ENCODE measurements at places on chromosomes 5 and 9.

DNA sequence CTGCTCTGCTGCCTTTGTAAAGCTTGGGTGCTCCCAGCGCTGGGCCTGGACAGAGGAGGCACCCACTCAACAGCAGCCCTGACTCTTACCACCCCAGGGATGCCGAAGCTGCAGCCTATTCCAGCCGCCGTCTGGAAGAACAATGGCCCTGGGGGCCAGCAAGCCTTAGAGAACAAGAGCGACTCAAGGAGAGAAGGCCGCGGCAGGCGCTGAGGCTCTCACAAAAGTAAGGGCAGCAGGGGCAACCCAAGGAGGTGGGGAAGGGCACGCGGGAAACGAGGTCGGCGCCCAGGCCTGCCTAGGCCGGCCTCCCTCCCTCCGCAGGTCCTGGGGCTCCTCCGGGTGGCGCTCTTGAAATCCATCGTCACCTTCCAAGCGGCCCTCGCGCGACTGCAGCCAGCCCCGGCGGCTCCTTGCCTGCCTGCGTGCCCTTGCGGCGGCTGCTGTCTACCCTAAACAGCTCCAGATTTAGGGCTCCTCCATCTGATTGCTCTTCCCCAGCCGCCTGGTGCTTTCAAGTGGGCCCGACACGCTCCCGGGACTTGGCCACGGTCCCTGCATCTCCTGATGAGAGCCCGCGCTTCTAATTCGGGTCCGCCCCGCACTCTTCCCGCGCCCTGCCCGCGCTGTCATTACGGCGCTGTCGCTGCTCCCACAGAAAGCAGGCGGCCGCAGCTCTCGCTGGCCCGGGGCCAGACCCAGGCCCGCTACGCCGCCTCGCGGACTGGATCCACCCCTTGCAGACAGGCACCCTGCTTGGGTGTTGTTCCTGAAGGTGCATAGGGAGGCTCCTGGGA is 213.3 kb downstream of the SEMA6A start:
- DNase-seq = no peak

DNA sequence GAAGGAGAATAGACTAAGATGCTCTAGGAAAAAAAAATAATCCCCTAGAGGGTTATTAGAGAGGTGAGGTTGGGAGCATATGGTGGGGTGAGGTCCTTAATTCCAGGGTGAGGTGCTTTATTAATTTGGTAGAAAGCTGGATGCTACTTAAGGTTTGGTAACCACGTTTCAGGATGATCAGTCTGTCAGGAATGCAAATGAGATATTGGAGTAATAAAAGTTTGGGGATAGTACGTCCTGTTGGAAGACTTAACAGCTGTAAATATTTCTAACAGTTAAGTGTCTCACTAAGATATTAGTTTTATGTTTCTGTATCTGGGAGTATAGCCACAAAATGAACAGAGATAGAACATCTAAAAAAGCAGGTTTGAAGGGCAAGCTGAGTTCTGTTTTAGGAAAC is 578.9 kb downstream of the CETN3 start:
- DNase-seq = no peak

- no peak for DNase-seq
Observed at GRCh38 chr5:159933531-159934485, 17.5 kb downstream of the ADRA1B start.

GRCh38 chr5:66850354-66851075 is 254.3 kb downstream of the MAST4 start:
- DNase-seq = no peak

GRCh38 chr9:128168731-128169308 is 8.8 kb downstream of the BBLN start:
- DNase-seq = no peak

DNA sequence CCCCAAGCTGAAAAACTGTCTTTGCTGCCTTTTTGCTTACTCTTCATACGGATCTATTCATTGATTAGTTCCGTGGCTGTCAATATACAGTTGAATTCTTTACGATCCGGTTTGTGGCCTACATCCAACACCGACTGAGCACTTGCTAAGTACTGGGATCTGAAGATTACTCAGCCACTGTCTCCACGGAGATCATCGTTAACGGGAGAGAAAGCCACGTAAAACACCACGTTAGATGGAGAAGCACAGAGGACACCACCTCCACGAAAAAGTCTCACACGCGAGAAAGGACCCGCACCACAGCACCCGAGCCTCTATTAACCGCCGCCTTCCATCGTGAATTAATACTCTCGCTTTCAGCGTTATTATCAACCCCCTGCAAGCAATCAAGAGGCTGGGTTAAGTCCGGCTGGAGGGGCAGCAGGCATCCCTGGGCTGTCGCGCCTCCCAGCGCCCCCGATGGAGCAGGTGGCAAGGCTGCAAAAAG is 650 bp downstream of the ELP1 start:
- no peak for DNase-seq

GRCh38 chr5:122258241-122258640 is 53.8 kb upstream of the SNCAIP start:
- no peak for DNase-seq

DNA sequence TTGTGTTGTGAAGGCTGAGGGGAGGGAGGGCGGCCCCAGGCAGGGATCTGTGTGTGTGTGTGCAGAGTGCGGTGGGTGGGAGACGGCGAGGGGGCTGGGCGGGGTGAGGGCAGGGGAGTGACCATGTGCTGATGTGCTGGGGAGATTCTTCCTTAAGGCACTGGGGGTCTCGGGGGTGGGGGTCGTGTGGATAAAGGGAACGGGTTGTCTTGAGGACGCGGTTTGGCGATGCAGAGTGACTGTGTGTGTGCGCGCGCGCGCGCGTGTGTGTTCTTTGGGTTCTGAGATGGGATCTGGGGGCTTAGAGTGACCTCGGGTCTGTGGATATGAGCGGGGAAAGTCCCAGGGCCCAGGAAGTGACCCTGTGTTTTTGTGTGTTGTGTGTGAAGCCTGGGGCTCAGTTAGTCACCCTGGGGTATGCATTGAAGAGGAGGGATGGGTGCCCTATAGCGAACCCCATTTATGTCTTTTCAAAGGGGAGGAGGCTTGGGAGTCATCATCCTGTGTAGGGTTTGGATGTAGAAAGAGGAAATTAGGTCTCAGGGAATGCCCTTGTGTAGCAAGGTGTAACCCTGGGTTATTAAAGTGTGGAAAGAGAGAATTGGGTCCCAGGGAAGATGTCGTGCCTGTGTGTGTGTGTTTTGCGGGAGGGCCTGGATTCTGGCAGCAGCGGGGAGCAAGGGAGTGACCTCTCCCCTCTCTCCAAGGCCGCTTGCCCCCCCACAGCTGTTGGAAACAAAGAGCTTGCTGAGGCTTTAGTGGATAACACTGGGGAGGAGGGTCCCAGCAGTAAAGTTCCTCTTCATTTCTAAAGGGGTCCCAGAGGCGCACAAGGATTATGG is 1.4 kb downstream of the TMEFF1 start:
- DNase-seq = no peak

- no peak for DNase-seq
Observed at GRCh38 chr5:170528976-170529375, 25.2 kb downstream of the KCNIP1 start.

- no peak for DNase-seq
Observed at GRCh38 chr5:74822288-74822687, 43.9 kb downstream of the FAM169A start.

- no peak for DNase-seq
Observed at GRCh38 chr5:139155333-139155732, 42.8 kb downstream of the SIL1 start.

- no peak for DNase-seq
Observed at GRCh38 chr9:124010303-124010664, 1.3 kb upstream of the LHX2 start.

DNA sequence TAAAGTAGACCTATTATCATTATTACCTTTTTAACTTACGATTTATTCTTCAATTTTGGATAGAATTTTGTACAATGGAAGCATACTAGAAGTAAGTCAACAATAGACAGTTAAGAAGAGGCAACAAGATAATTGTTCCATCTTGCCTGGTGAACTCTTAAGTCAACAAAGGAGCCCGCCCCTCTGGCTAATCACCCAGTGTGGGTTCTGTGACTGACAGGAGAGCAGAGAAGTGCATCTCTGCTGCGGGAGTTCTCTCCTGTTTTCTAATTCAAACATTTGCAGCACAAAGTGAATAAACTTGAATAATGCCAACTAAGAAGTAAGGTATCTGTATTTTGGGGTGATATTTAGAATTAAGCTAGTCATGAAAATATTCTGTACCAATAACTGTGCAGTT is 6.7 kb upstream of the ISL1 start:
- DNase-seq = no peak

DNA sequence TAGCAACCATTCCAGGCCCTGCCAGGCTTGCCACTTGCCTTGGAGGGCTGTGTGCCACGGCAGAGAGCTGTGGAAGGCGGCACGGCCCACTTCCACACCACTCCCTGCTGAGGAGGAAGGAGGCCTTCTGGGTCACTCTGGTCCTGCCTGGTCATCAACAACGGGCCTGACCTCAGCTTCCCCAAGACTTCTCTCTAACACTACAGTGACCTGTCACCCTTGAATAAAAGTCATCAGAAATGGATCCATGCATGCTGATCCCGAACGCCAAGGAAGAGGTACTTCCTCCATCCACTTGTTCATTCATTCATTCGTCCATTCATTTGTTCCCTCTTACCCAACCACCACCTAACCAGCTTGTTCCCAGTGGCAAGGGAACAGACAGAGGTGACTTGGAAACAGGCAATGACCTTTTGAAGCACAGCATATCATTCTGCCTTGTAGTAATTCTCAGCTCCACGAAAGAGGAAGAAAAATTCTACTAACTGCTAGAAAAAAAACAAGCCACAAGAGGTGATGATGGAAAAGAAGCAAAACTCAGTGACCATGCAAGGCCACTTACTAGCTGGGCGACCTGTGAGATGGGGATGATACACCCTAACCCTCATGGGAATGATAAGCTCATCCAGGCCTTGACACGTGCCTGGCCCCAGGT is 58.6 kb downstream of the STK10 start:
- no peak for DNase-seq

DNA sequence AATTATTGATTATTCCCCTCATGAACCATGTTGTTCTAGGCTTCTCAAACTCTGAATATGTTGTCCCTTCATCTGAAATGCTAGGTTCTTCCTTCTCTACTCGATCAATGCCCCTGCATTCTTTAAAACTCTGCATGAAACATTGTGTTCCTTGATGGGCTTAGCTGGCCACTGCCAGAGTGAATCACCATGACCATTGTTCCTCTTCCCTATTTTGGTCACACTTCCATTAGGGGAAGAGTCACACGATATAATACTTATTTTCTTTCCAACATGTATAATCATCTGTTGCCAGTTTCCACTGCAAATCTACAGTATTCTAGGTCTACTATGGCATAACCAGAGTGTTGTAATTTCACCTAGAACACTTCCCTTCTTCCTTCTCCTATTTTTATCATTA is 247.9 kb downstream of the TRPM3 start:
- DNase-seq = no peak

DNA sequence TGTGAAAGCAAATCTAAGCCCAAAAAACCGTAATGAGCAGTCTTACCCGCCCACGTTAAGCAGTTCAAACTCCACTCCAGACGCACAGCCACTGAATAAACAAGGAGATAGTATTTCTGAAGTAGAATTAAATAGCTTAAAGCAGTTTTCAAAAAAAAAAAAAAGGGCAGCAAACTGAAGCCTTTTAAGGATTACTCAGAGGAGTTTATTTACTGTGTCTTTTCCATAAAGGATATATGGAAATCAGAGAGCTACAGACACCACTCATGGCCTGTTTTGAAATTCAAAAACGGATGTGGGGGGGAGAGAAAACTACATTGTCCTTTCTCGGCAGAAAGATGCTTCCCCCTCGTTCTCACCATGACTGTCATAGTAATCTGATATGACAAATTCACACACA is 83.7 kb upstream of the IRX1 start:
- DNase-seq = no peak

DNA sequence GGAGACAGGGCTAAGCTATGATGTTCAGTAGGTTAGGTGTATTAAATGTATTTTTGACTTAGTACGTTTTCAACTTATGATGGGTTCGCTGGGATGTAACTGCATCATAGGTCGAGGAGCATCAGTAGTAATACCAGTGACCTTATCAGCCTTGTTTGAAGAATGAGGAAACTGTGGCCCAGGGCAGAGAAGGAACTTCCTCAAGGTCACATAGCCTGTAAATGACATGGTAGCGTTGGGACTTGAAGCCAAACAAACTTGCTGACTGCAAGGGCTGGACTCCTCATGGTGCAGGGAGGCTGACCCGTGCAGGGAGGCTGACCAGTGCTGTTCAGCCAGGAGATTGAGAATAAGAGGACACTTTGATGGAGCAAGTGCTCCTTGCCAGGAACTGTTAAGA is 21.3 kb upstream of the PTPN3 start:
- DNase-seq = no peak

DNA sequence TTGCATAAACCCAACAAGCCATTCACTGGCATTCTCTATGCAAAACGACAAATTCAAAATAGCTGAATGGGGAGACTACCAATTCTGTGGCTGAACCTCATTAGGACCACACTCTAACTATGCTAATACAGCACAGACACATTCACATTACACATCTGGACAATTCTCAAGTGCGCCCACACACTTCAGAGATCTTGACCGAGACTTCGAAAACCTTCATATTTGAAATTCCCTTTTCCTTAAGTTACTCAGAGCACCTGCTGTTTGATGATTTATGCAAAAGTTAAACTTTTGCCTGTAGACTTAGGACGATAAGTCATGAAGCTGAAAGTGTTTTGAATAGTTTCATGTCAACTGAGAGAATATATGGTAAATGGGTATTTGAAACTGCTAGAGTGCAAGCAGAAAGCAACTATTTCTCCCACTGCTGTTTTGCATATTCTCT is 111.9 kb downstream of the FBN2 start:
- no peak for DNase-seq

DNA sequence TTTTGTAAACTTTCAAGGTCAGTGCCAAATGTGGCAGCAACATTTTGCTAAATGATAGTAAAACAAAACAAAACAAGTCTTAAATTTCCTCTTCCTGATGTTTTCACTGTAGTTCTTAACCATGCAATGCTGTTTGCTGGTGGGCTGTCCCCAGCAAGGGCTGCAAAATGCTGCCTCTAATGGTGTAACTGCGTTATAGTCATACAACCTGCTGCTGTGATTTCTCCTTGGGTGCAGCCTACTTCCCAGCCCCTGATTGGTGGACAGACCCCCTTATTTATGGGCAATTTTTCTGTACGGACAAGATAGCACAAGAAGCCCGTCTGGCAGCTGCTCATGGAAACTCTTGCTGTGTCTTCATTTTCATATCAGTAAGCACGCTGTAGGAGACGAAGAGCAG is 26.6 kb upstream of the PIP5K1B start:
- no peak for DNase-seq

- DNase-seq = no peak
Observed at GRCh38 chr9:118701985-118702384, 667.2 kb downstream of the BRINP1 start.

- DNase-seq = no peak
Observed at GRCh38 chr5:9559965-9560364, 14.1 kb upstream of the SEMA5A start.
